ENCODE measurements at places on chromosomes 11 and 22. TPM values are rescaled to one million over a fixed set of nuclear protein-coding genes. Genes with fewer than 3 reads are reported as not detected.
A peak's percentile ranks its signal among the peaks of the same experiment; 100 is the strongest.

Gene AIP
- total RNA-seq: 111 TPM

Gene PRODH
- 3.6 TPM for total RNA-seq

Gene GDPD4
- total RNA-seq: not detected

Gene PKDREJ
- not detected for total RNA-seq

Gene TRIM49
- not detected for total RNA-seq

DNA sequence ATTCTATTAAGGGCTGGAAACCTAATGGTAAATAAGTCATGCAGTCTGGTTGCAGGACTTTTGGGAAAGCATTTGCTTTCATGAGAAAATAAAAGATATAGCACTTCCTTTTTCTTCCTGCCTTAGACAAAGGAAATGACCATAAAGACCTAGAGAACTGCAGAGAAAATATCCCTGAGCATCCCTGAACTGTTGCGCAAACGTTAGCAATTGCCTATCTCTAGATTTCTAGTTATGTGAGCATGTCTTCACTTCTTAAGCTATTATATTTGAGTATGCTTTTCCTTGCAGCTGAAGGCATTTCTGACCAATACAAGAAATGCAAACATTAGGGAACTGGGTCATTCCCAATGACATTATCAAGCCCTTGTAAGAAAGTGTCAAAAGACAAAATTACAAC lies 110.6 kb downstream of the KIF18A start:
- DNase-seq: no peak

DNA sequence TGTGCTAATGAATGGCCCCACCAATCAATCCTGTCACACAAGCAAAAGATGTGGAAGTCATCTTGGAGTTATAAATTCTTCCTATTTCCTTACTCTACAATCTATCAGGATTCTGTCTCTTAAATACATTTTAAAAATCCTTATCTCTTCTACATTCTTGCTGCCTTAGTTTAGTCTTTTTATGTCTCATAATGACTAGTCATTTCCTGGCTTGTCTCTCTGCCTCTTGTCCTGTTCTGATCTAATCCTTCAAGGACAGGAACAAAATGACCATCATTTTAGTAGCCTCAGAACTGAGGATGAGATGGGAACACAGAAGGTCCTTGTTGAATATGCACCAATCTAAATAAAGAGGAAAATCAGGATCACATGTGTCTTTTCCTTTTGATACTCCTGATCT lies 56.6 kb upstream of the LIN7C start:
- DNase-seq: no peak

GRCh38 chr11:79236541-79236971 lies 204.3 kb downstream of the TENM4 start:
- no peak for DNase-seq

- peak; percentile 71 for DNase-seq
These were observed at the start of gene STK33 for GRCh38 chr11:8593935-8594909. Gene STK33, minus strand, starts transcription at chr11:8594228. Its CDS starts 119,323 bp downstream, at chr11:8474905.

- DNase-seq: no peak
These were observed 42.6 kb upstream of the TUB start for GRCh38 chr11:8038393-8038792.

- DNase-seq: no peak
These were observed 1.6 kb upstream of the KCNE3 start for GRCh38 chr11:74468936-74469335.

DNA sequence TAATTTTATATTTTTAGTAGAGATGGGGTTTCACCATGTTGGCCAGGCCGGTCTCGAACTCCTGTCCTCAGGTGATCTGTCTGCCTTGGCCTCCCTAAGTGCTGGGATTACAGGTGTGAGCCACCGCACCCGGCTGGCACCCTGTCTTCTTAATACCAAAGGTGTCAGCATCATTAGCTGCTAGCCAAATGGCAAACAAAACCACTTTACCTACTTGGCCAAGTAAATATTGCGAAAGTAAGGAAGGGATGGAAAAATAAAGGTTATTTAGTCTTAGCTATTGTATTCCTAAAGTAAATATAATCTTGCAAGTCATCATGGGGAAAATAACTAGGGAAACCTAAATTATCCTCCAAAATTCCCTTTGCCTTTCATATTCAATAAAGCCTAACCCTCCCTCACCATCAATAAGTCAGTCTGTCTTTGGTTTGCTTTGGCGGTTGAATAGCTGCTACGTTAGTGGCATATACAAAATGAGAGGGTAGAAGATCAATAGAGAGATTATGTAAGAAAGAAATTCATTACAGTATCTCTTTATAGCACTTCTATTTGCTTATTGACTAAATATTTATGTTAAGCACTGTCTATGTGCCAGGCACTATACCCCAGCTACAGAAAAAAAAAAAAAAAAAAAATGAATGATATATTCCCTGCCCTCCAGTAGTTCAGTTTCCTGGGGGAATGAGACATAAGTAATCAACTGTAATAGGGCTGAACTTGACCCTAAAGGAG lies 40.2 kb upstream of the CFAP300 start:
- no peak for DNase-seq

DNA sequence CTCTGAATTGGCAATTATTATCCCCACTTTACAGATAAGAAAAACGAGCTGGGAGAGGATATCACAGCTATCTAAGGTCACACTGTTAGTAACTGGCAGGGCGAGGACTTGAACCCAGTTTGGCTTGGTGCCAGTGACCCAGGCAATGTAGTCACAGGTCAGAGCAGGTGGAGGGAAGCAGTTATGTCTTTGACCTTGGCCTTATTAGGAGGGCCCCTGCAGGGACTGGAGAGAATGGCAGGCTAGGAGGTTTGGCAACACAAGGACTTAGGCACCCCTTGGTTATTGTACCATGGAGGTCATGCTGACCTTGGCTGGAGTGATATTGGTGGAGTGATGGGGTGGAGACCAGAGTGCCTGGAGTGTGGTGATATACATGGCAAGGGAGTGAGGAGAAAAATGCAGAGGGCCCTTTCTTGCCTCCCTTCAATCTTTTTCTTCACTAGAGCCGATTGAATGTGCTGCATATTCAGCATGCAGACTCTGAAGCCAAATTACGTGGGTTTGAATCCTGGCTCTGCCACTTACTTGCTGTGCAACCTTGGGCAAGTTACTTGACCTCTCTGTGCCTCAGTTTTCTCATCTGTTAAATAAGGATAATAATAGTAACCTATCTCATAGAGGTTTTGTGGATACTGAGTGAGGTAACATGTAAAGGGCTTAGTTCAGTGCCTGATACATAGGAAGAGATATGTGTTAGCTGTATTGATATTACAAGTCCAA lies 92.7 kb upstream of the TBCEL start:
- DNase-seq: no peak

Measured in sigmoid colon (tissue), 7 donors.